ENCODE measurements at places on chromosomes 13 and 19.

DNA sequence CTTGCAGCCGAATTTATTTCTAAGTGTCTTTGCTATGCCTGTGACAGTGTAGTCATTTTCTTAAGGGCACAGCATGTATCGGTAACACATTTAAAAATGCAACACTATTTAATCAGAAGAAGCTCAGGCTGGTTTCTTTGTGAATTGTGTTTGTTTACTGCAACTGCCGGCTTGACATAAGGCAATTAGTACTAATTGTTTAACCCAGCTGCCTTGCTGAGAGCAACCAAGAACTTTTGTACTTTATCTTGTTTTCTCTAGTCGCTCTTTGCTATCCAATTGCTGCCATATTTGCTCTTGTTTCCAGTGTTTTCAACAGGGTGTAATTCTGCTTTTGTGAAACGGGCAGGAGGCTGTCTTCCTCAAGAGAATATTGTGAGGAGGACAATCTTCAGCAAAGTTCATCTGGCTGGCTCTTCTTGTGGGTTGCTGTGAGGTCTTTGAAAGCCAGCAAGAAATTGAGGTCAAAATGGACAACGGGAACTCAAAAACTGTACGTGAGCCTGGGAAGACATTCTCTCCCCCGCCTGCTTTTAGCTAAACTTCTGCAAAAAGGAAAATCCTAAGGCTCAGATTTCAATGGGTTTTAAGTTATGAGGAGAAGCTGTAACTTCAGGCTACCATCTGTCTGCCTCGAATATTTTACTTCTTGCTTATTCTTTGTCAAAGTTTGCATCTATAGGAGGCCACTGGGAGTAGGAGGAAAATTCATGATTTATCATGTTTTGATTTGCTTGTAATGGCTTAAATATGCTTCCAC lies 75.8 kb upstream of the TSHZ3 start:
- no peak for DNase-seq

- DNase-seq: no peak
These were observed 23.6 kb downstream of the PROZ start for GRCh38 chr13:113182046-113182445.

DNA sequence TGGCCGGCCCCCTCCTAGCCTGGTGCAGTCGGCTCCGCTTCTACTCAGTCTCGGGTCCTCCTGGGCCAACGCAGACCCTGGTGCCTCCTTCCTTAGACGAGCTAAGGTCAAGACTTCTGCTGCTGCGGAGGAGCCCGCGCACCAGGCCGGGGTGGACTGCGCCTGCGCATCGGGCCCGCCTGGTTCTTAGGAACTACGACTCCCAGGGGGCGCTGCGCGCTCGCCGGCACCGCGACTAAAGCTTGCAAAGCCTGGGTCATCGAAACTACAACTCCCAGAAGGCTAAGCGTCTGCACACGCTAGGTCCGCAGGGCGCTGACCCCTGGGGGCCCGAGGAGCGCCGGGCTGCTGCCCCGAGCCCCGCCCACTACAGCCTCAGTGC lies at the start of gene ZNF835:
TSS of gene ZNF835 (minus strand) at position 145 of the 382 bp plus-strand sequence. CDS start 6,559 bp downstream, outside the sequence.
- peak; percentile 60 for DNase-seq

GRCh38 chr19:30091456-30091855 lies 149.4 kb downstream of the URI1 start:
- no peak for DNase-seq

GRCh38 chr19:7819337-7819736 lies 10.7 kb upstream of the EVI5L start:
- no peak for DNase-seq

DNA sequence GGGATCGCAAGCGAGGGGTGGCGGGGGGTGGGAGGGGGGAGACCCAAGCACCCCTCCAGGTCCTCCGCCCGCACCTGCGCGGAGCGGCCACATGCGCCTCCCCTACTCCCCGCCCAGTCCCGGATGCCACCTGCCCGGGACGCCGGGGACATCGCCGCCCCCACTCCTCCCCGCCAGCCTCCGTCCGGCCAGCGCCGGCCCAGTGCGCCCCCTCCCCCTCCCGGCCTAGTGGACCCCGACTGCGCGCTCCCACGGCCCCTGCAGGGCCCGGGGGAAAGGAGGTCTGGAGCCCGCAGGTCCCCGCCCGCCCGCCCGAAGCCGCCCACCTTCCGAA lies 263 bp downstream of the RHPN2 start:
- no peak for DNase-seq

DNA sequence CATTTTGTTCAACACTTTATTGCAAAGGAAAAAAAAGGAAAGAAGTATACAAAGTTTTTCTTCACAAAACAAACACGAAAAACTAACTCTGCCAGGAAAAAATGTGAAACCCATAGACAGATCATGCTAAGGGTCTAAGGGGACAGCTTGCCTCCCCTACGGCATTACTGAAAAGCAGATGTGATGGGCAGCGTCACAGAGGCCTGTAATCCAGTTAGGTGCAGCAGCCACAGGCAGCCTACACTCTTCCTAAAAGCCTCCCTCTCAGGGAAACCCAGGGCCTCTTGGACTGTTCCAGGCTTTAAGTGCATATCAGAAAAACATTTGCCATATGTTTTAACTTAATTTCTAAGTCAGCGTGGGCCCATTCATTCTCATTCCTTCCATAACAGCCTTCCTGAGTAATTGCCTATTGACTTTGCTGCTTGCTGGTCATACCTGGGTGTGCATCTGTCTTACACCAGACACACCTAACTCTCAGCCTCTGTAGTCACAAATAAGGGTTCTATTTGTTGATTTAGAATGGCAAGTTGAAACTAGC lies 135.7 kb upstream of the SERP2 start:
- DNase-seq: no peak

DNA sequence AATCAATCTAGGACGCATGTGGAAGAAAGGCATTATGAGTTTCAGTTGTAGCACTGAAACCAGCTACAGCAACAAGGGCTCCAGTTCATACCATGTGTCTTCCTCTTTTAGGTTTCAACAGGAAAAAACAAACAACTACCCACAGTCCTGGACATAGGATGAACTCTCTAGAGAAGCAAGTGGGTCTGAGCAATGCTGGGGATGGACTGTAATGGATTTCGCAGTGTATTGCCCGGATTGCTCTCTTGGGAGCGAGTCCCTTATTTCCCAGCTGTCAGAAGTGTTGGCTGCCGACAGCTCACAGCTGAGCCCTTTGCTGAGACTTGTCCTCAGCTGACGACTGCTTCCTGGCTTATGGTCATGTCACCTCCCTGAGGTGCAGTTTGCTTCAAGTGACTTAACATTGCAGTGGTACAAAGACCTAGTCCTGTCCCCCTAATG lies 12.1 kb upstream of the MYCBP2 start:
- no peak for DNase-seq

DNA sequence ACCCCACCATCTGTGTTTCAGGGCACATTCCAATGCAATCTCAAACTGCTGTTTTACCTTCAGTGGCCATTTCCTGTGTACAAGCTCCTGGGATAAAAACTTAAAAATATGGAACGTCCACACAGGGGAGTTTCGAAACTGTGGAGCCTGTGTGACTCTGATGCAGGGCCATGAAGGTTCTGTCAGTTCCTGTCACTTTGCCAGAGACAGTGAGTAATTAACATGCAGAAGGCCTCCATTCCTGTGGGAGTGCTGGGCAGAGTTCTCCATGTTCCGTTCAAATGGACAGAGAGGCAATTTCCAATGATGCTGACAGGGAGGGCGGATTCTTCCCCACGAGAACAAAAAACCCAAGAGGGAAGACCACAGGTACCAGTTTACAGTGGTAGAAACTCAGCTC lies 24.4 kb downstream of the WDR88 start:
- DNase-seq: no peak

DNA sequence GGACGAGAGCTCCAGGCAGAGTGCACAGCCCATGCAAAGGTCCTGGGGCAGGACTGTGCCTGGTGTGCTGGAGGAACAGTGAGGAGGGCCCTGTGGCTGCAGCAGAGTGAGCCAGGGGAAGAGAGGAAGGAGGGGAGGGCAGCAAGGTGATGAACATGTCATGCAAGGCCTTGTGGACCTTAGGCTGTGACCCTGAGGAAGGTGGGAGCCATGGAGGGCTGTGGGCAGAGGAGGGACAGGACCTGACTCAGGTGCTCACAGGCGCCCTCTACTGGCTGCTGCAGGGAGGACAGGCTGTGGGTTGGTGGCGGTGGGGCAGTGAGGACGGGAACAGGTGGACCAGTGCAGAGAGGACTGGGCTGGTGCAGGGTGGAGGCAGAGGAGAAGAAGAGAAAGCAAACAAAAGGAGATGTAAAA lies 170.3 kb downstream of the PTPRS start:
- DNase-seq: no peak

GRCh38 chr19:47434088-47434487 lies 14.8 kb upstream of the MEIS3 start:
- DNase-seq: no peak

- DNase-seq: no peak
These were observed 277.8 kb downstream of the LMO7 start for GRCh38 chr13:75913925-75914324.

DNA sequence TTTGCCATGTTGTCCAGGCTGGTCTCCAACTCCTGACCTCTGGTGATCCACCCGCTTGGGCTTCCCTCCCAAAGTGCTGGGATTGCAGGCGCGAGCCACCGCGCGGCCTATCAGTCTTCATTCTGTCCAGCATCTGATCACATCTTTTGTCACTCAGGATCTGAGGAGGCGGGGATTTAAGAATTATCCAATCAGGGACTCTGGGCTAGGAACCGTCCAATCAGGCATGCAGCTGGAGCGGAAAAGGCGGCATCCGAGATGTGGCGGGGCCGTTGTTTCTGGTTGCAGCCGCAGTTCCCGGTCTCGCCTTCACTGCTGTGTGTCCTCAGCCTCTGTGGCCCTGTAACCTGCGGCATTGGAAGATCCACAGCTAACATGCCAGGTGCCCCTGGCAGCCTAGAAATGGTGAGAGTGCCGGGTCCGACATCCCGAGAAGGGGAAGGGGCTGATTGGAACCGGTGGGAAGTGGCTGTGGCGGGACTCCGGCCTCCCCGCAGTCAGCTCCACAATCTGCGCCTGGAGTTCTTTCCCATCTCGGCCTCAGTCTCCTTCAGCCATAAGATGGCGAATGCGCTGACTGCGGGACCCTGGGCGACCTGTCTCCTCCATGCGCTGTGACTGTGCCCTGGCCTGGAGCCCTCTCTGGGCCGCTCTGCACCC lies at the start of gene ZNF729:
TSS of gene ZNF729 (plus strand) at position 291 of the 660 bp plus-strand sequence. CDS start at position 376, 85 bp downstream.
- no peak for DNase-seq

GRCh38 chr13:105272660-105273631 lies 1262.5 kb downstream of the EFNB2 start:
- DNase-seq: no peak

GRCh38 chr13:26867451-26868091 lies 107.0 kb upstream of the GPR12 start:
- no peak for DNase-seq

GRCh38 chr13:44230071-44230470 lies 143.6 kb upstream of the SERP2 start:
- DNase-seq: no peak

GRCh38 chr19:18119717-18120105 lies 22.1 kb downstream of the MAST3 start:
- DNase-seq: no peak

- DNase-seq: no peak
These were observed 67.3 kb downstream of the PCDH17 start for GRCh38 chr13:57698851-57699250.

GRCh38 chr13:50921706-50922105 lies 12.1 kb downstream of the RNASEH2B start:
- no peak for DNase-seq

GRCh38 chr13:76846363-76846762 lies 39.8 kb downstream of the KCTD12 start:
- DNase-seq: no peak

- no peak for DNase-seq
These were observed 168.3 kb downstream of the COL4A1 start for GRCh38 chr13:110138700-110139036.

- no peak for DNase-seq
These were observed 61.6 kb upstream of the MED4 start for GRCh38 chr13:48156466-48156865.

DNA sequence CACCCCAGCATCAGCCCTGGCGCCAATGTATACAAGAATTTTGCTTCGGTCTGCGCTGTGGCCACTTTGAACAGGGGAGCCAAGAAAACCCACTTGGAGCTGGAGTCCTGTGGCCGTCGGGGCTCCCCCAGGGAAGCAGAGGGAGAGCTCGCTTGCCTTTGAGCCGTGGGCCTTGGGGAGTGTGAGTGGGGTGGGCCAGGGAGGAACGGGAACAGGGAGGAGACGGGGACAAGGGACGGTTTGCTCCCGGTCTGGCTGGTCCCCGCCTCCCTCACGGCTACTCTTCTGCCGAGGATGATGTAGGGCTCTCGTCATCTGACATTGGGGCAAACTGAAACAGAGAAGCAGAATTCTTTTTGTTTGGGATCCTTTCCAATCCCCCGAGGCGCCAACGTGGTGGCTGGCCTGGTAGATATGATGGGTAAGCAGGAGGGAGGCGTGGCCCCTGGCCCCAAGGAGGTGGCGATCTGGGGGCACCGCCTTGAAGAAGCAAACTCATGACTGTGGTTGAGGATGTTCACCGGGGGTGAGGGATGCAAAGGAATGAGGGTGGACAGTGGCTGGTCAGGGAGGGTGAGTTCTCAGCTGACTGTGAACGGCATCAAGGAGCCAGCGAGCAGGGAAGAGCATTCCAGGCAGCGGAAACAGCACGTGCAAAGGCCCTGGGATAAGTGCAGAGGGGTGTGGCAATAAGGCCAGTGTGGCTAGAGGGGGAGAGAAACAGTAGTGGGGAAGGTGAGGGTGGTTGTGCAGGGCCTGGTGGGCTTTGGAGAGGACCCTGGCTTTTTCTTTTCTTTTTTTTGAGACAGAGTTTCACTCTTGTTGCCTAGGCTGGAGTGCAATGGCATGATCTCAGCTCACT lies 10.9 kb upstream of the SPC24 start:
- no peak for DNase-seq

DNA sequence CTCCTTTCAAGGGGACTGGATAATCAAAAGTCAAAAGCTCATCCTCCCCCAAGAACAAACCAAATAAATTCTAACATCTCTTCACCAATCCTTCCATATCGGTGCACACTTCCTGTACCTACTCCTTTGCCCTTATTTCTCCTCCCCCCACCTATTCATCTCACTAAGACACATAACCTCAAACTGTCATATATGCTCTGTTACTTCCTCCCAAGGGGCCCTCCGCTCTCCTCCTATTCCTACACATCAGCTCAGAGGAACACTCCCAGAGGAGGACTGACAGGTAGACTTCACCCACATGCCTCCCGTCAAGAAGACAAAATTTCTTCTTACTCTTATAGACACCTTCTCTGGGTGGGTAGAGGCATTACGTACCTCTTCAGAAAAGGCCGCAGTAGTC lies 48.1 kb downstream of the ZNF93 start:
- DNase-seq: no peak

- no peak for DNase-seq
These were observed 25.3 kb downstream of the CILP2 start for GRCh38 chr19:19563348-19563848.

GRCh38 chr19:1249990-1250436 lies 1.6 kb downstream of the MIDN start:
- no peak for DNase-seq

GRCh38 chr19:55540619-55541018 lies 3.7 kb upstream of the SBK2 start:
- DNase-seq: no peak

DNA sequence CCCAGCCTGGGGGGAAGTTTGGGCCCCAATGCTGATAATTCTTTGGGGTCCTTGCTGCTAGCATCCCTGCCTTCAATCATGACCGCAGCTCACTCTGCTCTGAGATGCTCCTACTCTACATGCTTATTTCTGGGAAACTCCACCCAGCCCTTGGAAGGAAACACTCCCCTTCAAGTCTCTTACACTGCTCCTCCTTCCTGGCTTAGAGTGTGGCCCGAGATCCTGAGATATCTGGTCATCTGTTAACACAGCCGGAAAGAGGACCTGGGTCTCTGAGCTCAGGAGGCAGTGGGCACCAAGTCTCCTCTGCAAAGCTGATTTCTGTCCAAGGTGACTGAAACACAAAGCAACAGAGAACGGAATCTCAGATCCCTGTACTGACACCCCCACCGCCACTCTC lies 33.0 kb downstream of the CYP4F2 start:
- no peak for DNase-seq

Measured in thoracic aorta (tissue), 2 donors.